ENCODE measurements at places on chromosomes 16 and 17. TPM values are rescaled to one million over a fixed set of nuclear protein-coding genes. Genes with fewer than 3 reads are reported as not detected.

CDRT15 gene
- total RNA-seq: not detected

DNA sequence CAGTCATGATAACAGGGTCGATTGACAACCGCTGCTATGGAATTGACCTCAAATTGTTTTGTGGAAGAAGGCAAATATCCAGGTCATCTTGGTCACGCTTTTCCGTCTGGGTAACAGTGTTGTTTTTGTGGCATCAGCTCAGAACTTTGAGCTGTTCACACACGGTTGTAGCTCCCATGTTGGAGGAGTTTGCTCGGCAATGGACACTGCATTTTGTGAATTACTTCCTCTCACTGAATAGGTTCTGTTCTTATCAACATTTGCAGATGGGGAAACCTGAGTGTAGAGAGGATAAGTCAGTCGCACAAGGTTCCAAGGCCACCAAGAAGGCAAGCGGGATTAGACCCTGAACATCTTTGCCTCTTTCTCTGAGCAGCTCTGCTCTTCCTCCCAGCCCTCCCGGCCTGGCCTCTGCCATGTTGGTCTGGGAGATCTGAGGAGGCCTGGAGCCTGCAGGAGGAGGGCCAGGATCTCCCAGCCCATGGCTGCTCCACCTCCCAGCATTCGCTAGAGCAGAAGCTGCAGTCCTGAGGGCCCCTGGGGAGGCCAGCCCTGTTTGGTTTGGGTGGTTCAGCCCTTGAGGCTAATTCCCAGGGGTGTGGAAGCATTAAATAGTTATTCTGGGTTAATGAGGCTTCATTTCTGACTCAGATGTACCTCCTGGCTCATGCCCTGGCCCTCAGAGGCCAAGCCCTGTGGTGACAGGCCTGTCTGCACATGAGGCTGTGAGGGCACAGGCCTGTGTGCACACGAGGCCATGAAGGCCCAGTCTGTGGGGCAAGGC lies 154.1 kb upstream of the PLCG2 start:
- no peak for ATAC-seq

ZG16B gene
- total RNA-seq: 0.25 TPM

GRCh38 chr17:7218166-7218565 lies 1.5 kb downstream of the DLG4 start:
- no peak for ATAC-seq

LYRM9 gene
- total RNA-seq: 7.0 TPM

DNA sequence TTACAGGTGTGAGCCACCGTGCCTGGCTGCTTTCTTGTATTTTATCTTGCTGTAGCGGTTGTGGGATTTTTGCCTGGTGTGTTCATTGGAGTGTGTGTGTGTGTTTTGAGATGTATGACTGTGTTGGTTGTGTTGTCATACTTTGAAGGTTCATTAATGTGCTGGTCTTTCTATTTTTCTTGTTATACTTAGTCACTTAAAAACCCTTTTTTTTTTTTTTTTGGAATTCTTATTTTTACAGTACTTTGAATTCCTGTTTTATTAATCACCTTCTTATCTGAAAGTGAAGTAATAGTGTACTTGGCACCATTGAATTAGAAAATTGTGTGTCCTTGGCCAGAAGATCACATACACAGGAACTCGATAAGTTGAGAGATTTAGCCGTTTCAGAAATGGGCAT lies 30.2 kb downstream of the TENT4B start:
- no peak for ATAC-seq

DNA sequence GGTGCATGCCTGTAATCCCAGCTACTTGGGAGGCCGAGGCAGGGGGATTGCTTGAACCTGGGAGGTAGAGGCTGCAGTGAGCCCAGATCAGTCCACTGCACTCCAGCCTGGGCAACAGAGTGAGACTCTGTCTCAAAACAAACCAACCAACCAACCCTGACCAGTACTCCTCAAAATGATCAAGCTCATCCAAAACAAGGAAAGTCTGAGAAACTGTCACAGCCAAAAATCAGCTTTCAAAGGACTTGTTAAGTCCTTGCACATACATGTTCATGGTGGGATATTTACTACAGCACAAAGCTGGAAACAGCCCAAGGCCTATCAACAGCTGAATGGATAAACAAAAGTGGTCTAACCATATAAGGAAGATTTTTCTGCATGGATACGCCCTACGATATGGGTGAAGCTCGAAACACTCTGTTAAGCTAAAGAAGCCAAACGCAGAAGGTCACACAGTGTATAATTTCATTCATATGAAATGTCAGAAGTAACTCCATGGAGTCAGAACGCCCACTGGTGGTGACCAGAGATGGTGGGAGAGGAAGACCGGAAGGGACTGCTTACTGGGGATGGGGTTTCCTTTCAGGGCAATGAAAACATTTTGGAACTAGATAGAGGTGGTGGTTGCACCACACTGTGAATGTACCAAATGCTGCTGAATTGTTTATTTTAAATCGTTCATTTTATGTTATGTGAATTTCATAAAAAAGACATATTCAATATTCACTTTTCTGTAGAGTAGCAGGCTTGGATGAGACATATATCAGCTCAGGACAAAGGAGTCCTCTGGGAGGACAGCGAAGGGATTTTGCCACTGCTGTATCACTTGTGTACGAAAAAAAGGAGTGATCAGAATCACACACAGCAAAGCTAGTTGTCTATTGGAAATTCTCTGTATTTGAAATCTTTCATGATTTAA lies 17.7 kb downstream of the CCL17 start:
- ATAC-seq: peak; percentile 74

NME2 gene
- total RNA-seq: 435 TPM

KRT39 gene
- not detected for total RNA-seq

KRT28 gene
- total RNA-seq: not detected

DNA sequence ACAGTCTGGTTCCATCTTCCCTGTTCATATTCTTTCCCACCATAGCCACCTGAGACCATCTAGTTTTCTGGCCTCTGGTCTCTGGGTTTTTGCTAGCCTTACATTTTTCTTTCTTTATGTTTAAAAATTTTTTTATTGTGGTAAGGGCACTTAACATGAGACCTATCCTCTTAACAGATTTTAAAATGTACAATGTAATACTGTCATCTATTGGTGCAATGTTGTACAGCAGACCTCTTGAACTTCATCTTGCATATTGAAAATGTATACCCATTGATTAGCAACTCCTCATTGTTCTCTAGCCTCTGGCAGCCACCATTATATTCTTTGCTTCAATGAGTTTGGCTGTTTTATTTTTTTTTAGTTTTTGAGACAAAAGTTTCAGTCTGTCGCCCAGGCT lies 39.2 kb downstream of the ITGAM start:
- no peak for ATAC-seq

SULT1A2 gene
- total RNA-seq: 0.24 TPM

ACE gene
- total RNA-seq: 1.3 TPM

DNA sequence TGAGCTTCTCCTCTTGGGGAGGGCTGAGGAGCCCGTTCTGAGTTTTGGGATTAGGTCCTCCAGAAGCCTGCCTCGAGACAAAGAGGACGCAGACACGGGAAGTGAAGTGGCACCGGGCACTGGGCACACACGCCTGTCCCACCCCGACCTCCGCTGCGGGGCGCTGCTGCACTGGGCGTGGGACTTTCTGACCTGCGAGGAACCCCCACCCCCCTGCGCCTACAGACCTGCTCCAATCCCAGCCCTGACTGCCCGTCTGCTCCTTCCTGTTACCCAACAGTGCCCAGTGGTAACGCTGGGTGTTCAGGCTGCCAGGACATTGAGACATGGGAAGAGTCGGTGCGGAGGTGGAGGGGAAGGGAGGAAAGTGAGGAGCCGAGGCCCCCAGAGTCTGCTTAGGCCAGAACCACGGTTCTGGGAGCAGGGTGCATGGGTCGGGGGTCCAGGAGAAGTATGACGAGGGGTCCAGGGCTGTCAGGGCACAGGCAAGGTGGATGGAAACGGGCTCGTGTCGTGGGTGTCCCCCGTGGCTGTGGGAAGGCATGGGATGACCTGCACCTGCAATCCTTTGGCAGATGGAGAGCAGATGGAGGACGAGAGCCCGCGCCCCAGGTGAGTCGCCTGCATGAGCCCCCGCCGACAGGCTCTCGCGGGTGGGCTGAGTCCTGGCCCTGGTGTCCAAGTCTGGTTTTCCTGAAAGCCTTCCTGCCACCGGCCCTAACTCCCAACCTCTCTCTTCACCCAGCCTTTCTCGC lies 112.0 kb upstream of the CREBBP start:
- ATAC-seq: no peak

DNA sequence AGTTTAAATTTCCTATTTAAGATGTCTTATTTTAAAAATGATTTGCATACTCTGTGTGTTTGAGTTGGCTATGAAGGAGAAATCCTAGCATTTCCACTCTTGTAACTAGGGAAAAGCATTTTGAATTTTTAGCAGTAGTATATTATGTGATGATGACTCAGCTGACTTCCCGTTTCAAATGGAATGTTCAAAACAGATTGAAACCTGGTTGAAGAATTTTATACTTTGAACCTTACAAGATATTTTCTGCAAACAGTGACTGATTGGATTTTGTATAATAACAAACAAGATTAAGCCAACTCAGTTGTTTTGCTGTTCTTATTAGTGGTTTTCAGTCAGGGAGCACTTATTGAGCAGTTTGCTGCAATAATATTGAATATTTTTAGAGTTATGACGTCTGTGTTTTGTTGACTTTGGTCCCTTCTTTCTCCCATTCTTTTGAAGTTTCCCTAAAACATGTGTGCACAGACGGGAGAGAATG lies 8.0 kb downstream of the TNRC6A start:
- no peak for ATAC-seq

DNA sequence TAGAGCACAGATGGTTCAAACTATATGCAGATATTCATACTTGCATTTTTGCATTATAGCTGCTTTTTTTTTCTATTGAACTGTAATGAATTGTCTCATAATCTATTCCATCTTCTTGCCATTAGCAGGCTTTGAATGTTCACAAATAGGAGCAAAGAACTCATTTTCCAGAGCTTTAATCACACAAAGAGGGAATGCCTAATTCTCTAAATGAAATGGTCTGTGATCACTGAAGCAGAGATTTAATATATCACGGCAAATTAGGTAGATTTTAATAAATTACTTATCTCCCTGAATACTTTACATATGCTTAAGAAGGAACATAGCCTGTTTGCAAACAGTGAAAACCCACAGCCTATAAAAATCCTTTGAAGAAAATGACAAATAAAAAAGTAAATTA lies 97.6 kb upstream of the AKTIP start:
- ATAC-seq: peak; percentile 20

DNA sequence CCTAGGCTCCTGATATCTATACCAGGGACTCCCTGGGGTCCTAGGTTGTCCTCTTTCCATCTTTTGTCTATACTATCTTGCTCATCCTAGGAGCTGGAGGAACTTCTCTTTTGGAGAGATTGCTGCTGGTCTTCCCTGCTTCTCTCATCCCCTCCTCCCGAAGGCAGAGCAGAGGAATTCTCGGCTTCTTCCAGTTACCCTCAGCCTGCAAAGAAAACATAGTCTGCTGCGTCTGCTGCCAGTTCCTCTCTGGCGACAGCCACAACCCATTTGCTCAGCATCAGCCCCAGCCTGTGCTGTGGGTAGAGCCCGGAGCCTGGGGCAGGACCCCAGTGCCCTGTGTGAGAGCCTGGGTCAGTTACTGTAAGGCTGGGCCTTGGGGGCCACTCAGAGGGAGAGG lies 21.5 kb upstream of the DYNLL2 start:
- no peak for ATAC-seq

KCNJ18 gene
- not detected for total RNA-seq

MC1R gene
- 8.4 TPM for total RNA-seq

DNA sequence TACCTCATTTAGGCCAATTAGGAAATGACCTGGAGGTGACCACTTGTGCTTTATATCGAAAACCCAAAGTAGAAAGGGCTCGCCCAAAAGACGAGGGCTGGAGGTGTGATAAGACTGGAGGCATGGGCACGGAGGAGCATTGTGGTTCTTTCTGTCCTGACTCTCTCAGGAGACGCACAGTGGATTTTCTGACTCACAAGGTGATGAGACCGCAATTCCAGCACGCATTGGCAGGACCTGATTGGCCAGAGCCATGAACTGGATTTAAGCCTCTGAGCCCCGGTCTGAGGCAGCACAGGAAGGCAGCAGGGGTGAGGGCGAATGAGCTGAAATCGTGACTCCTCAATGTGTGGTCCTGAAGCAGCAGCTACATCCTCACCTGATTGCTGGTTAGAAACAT lies 559.1 kb upstream of the SALL1 start:
- no peak for ATAC-seq

DNA sequence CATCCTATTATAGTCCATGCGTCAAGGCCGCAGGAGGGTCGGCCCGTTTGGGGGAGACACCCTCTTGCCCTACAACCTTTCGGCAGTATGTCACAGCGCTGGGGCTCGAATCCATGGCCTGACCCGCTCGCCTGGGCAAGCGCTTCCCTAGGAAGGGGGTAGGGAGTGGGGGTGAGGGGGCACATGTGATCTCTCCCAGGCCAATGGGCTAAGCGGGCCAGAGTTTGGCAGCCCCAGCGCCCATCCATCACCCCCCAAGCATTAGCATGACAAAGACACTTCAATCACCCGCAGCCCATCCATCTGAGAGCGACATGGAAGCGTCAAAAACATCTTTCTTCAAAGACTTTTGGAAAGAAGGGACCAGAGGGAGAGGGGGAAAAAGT lies at the start of gene HOXB1:
HOXB1 (minus strand) TSS at position 125 of the 386 bp plus-strand sequence; CDS start at position 18, 107 bp downstream.
- ATAC-seq: no peak

DNA sequence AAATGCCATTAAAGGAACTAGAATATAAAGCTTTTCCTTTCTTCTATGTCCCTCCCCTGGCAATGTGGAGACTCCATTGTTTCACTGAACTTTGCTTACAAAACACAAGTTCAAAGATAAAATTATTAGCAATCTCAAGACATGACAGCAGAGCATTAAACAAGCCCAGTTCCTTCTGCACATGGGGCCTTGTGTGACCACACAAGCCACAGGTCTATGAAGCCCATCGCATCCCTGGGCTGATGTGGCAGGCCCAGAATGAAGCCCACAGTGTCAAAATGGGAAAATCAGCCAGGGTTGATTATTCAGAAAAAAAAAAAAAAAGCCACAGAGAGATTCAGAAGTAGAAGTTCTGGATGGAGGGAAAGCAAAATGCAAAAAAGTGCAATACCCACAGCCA lies 12.9 kb upstream of the SLC39A11 start:
- no peak for ATAC-seq

- ATAC-seq: peak; percentile 50
These were observed 75.4 kb downstream of the DNAH3 start for GRCh38 chr16:21075252-21075651.

GRCh38 chr17:55421179-55421934 lies at the start of gene MMD:
MMD (minus strand) TSS chr17:55421835; CDS start chr17:55421695, 140 bp downstream.
- ATAC-seq: peak; percentile 57

- peak; percentile 30 for ATAC-seq
These were observed 14.4 kb downstream of the C17orf50 start for GRCh38 chr17:35775039-35775438.

ABCA9 gene
- 1.9 TPM for total RNA-seq

GRCh38 chr17:68228817-68229570 lies 18.8 kb upstream of the AMZ2 start:
- ATAC-seq: no peak

DNA sequence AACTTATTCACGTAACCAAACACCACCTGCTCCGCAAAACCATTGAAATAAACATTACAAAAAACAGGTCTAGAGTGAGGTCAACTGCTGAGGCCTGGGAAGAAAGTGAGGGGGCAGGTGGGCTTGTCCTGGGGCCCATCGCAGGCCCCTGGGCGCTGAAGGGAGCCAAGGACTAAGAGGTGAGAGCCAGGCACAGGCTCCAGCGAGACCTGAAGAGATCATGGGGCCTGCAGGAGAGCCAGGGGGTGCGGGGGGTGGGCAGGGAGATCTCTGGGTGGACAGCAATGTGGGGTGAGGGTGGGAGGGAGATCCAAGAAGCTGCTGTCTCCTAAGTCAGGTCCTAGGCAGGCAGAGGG lies 7.9 kb downstream of the ARHGAP27 start:
- ATAC-seq: no peak

GAS7 gene
- 37.7 TPM for total RNA-seq

Measured in motor neuron (in vitro differentiated cells).